Activated CD4-positive, alpha-beta T cell treated with anti-CD3 and anti-CD28 coated beads, Interleukin-10, Interleukin-2, amounts not matched to agents 100 ng/mL and 50 ng/mL, durations not matched to agents 16 hours and 8 hours (primary cell): ENCODE measurements at places on chromosomes 5 and 9.
A peak's percentile ranks its signal among the peaks of the same experiment; 100 is the strongest.

DNA sequence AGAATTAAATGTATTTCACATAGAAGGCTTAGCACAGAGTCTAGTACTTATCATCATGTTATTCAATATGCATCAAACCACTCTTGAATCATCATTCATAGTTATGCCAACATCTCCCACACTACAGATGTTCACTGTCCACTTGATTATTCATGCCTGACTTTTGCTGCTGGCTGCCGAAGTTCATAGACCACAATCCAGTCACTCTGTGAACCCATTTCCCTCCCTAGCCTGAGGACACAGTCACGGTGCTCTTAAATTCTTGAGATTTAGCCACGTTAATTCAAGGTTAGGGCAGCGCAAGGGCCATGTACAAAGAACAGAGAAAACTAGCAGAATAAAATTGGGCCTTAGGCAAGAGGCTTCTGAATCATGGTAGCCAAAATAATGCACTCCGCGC, 32.4 kb downstream of the ABCA1 start:
- no peak for DNase-seq

- DNase-seq, result no peak
Observed at GRCh38 chr9:86643946-86644674, 289.9 kb upstream of the TUT7 start.

DNA sequence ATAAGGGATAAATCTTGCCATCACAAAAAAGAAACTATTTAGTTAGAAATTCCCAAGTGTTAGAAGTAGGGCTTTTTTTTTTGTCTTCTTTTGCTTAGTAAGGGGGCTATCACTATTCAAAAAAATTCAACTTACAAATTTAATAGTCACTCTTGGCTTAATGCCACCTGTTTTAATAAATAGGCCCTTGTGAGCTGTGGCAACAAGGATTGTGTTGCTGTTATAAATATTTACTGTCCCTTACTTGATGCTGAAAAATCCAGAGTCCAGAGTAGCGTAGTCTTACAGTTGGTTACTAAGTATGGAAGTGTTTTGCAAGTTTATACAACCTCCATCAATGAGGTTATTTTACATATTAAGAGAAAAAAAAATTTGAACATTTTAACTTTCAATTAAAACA, 21.4 kb upstream of the CEP78 start:
- no peak for DNase-seq

DNA sequence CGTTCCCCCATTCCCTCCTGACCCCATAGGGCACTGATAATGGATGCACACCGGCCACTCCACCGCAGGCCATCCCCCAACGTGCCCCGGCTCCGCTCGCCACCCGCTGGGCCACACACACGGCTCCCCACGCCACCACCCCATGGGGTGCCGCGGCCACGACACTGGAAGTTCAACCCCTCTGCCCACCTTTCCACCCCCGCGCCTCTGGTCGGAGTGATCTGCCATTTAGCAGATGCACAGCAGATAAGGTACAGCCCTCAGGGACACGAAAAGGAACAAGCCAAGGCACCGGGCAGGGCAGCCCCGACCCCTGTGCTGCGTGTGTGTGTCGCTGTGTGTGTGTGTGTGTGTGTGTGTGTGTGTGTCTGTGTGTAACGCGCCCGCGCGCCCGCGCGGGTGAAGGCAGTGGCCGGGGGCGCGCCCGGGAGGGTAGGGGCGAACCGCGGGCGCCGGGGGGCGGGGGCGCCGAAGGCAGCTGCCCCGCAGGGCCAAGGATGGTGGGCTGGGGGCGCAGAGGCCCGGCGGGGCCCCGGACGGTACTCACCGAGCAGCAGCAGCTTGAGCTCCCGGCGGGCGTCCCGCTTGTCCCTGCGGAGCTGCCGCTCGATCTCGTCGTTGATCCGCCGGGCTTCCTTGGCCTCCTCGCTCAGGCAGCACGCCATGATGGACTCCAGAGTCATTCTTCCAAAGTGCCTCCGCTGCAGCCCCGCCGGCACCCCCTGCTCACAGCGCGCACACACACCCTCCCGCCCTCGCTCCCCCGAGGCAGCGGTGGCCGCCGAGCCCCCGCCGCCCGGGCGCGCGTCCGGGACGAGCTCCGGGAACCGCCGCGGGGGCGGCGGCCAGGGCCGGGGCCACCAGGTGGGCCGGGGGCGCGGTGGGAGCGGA, 813 bp downstream of the GNAQ start:
- DNase-seq, result peak; percentile 70

DNA sequence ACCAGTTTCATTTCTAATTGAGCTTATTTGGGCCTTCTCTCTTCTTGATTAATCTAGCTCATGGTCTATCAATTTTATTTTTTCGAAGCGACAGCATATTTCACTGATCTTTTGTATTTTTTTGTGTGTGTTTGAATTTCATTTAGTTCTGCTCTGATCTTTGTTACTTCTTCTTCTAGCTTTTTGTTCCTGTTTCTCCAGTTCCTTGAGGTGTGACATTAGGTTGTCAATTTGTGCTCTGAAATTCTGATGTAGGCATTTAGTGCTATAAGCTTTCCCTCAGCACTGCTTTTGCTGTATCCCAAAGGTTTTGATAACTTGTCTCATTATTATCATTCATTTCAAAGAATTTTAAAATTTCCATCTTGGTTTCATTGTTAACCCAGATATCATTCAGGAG, 67.3 kb downstream of the STRBP start:
- DNase-seq, result no peak

DNA sequence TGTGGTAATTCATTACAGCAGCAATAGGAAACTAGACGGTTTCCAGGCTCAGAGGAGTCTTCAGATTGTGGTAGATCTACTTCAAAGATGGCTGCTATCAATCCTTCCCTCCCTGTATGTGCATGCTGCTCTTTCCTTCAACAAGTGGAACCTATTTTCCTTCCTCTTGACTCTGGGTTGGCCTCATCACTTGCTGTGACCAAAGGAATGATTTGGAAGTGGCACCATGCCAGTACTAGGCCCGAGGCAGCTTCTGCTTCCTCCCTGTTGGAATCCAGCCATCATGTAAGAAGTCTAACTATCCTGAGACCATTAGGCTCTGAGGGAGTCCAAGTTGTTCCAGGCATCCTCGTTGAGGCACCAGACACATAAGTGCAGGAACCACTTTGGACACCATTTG, 46.5 kb upstream of the MCTP1 start:
- DNase-seq, result no peak

DNA sequence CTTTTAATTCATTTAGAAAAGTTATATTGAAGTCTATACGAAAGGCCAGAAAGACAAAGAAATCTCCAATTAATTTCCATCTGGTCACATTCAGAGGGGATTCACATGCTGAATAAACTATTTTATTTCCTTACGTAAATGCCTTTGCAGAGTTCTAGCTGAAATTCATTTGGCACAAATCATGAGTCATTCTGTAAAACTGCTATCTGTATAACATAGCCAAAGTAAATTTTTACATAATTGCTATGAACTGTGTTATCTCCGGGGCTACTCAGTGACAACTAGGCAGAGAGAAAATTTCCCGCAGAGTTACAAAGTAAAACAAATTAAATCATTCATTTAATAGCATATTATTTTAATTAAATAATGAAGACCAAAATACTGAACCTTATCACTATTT, 463.2 kb upstream of the ADAMTS16 start:
- DNase-seq, result no peak

- DNase-seq, result no peak
Observed at GRCh38 chr9:130359819-130360218, 84.9 kb upstream of the ASS1 start.

- DNase-seq, result no peak
Observed at GRCh38 chr9:127991017-127991756, 10.4 kb upstream of the EEIG1 start.
